Stimulated activated CD8-positive, alpha-beta memory T cell treated with anti-CD3 and anti-CD28 coated beads, Interleukin-15, amount 100 ng/mL, for 24 hours (primary cell): ENCODE measurements at places on chromosomes 13 and 19.

GRCh38 chr13:113813749-113814434 is 50.0 kb downstream of the GAS6 start:
- no peak for DNase-seq

DNA sequence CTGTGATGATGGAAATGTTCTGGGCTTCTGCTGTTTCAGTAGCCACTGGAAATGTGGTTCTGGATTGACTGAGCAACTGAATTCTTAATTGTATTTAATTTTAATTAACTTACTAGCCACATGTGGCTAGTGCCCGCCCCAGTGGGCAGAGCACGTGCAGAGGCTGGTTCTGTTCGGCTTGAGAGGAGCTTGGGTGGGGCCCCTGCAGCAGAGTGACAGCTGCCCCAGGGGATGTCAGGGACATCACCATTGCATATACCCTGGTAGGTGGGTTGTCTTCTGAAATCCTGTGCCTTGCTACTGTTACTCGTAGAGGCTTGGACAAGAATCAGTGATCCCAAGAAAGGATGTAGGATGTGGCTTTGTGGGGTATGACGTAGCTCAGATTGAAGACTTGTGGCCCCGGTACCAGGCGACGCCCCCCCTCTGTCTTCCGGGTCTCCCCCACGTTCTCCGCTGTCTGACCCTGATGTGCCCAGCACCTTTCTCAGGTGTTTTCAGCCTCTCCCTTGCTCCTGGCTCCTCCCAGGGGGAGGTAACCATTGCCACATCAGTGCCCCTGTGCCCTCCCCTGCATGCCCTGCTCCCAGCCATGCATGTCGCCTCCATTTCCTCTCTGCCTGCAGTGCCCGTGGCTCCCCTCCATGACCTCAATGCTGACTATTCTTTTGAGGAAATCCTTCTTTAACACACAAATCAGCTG is 102.6 kb upstream of the RNF113B start:
- DNase-seq, result no peak

DNA sequence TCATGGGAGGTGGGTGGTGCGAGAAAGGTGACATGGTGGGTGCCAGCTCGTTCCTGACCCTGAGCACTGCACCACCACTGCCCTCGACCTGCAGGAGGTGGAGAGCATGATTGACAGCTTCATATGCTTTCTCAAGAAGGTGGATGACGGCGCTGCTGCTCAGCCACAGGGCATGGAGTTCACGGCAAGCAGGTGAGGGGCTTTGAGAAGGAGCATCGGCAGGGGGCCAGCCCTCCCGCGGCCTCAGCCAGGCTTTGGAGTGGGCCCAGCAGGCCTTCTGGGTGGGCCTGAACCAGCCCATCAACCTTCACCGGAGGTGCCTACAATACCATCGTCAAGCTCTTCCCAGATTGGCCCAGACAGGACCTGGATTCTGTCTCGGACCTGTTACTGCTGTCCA is 18.9 kb upstream of the ZNF14 start:
- no peak for DNase-seq

DNA sequence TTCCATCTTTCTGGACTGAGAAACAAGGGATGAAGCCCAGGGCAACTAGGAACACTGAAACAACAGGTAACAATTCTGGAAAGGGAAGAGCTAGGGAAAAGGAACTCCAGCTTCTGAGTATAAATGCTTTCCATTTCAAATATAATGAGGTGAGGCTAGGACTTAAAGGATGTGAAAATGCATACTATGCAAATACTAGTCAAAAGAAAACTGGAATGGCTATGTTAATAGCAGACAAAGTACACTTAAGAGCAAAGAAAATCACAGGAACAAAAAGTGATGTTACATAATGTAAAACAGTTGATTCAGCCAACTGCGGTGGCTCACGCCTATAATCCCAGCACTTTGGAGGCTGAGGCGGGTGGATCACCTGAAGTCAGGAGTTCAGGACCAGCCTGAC is 6.2 kb downstream of the SIGLEC14 start:
- DNase-seq, result no peak

DNA sequence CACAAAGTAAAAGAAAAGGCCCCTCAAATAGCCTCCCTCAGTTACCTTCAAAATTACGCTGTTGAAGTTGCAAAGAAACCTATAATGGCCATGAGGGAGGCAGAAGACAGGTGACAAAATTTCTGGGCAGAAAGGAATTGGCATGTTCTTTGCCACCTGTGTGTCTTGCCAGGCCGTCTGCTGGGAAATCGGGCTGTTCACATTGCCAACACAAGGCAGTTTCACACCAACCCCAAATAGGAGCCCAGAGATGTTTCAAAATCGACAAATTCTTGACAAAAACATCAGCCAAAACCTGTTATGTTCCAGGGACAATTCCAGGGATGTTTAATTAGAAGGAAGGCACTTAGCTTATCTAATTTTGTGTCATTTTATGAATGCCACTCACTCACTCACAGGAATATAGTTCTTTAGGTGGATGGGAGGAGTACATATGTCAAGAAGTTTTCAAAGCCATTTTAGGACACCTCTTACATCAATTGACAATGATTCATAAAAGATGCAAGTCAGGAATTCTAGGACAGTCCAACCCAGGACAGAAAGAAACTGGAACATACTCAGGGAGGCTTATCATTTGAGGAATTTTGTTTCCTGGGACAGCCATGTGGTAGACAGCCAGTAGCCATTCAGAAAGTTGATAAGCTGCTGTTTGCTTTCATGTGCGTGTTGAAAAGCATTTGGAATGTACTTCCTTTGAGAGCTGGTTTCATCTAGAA is 164.5 kb downstream of the RGCC start:
- no peak for DNase-seq

GRCh38 chr19:42419309-42419708 is 7.9 kb downstream of the LIPE start:
- no peak for DNase-seq

DNA sequence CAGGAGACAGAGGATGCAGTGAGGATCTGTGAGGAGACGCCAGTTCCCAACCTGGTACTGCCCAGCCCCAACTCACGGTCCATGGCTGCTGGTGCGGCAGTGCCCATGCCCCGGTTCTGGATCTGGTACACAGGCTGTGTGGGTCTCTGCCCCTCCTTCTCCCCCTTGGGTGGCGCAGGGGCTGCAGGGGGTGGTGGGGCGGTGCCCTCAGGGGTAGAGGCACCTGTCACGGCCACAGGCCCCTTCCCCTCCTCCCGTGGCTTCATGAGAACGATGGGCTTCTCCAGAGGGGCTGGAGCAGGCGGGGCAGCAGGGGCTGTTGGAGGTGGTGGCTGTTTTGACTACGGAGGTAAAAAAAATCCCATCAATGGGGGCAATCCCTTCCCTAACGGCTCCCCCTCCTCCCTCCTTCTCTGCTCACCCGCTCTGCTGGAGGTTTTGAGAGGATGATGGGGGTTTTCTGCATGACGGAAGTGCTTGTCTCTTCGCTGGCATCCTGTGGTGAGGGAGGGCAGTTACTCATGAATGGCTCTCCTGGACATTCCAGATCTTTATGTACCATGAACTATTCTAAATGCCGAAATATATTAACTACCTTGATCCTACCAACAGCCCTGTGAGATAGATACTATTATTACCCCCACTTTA is 7.1 kb downstream of the SMG9 start:
- DNase-seq, result no peak

- DNase-seq, result no peak
Measured at GRCh38 chr13:100347968-100348367, 240.6 kb downstream of the GGACT start.

GRCh38 chr19:32041681-32042292 is 303.6 kb upstream of the ZNF507 start:
- DNase-seq, result no peak

- no peak for DNase-seq
Measured at GRCh38 chr19:13979244-13979615, 26.9 kb downstream of the RFX1 start.

GRCh38 chr13:49521224-49521623 is 25.5 kb downstream of the PHF11 start:
- no peak for DNase-seq
